Tibial artery (tissue), 4 donors: ENCODE measurements at places on chromosomes 3 and 15.

GRCh38 chr3:149101641-149102040 is 15.3 kb upstream of the HLTF start:
- DNase-seq, result no peak
- no peaks in the 10 kb centered on the region for H3K27me3 ChIP-seq
- no peak overlapping the region for H3K4me3 ChIP-seq
- no peaks in the 10 kb centered on the region for H3K4me1 ChIP-seq
- H3K36me3 ChIP-seq, result no peaks in the 10 kb centered on the region
- no peak overlapping the region for H3K27ac ChIP-seq

DNA sequence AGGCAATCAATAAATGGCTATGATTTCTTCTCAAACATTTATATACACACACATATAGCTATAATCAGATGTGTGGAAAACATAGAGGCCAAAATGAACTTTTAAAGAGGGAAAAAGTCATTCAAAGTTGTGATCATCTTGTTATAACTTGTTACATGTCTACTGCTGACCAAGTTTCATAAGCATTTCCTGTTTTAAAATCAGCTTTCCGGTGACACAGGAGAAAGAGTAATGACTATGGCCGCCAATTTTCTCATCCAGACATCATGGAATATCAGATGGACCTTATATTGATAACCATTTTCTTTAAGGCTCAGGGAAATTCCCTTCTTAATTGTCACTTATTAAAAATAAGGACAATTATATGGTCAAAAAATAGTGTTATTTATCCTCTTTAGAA is 71.7 kb upstream of the AGTR1 start:
- H3K4me1 ChIP-seq, result no peaks in the 10 kb centered on the region
- no peaks in the 10 kb centered on the region for H3K36me3 ChIP-seq
- H3K27me3 ChIP-seq, result no peaks in the 10 kb centered on the region
- no peak overlapping the region for H3K27ac ChIP-seq
- H3K4me3 ChIP-seq, result no peak overlapping the region

- H3K27ac ChIP-seq, result no peak overlapping the region
- no peaks in the 10 kb centered on the region for H3K27me3 ChIP-seq
- H3K4me3 ChIP-seq, result no peak overlapping the region
- H3K4me1 ChIP-seq, result no peaks in the 10 kb centered on the region
Observed at GRCh38 chr15:57720867-57721266, 14.4 kb downstream of the POLR2M start.

- peaks cover 5% of the 10 kb centered on the region for H3K4me1 ChIP-seq
- no peaks in the 10 kb centered on the region for H3K36me3 ChIP-seq
- no peak for DNase-seq
- no peak overlapping the region for H3K4me3 ChIP-seq
- H3K27me3 ChIP-seq, result no peaks in the 10 kb centered on the region
Observed at GRCh38 chr15:42890161-42890913, 30.2 kb downstream of the TTBK2 start.

- no peak for DNase-seq
- H3K4me3 ChIP-seq, result no peak overlapping the region
- no peaks in the 10 kb centered on the region for H3K27me3 ChIP-seq
- no peaks in the 10 kb centered on the region for H3K36me3 ChIP-seq
Observed at GRCh38 chr3:190926619-190927018, 64.1 kb upstream of the GMNC start.
